Left lung (tissue), 14 donors: ENCODE measurements at places on chromosomes 16 and 17. TPM values are rescaled to one million over a fixed set of nuclear protein-coding genes. Genes with fewer than 3 reads are reported as not detected.

Gene FSCN2
- total RNA-seq: 3.4 TPM

Gene ADAMTS18
- 0.18 TPM for total RNA-seq

Gene GSG1L2
- total RNA-seq: not detected

Gene KRTAP1-5
- total RNA-seq: not detected

DNA sequence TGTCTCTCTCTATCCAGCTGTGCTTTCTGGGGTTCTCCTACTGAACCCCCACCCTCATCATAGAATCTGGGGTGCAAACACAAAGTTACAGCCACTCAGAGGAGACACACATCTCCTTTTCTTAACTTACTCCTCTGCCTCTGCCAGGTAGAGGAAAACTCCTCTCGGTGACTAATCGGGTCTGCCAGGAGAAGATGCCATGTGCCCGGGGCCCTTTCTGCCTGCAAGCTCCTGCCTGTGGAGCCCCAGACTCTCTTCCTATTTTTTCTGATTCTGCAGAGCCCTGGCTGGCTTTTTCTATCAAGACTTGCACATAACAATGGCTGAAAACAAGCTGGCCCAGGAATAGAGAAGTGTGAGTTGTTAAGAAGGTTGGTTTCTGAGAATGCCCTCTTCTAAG lies 10.4 kb downstream of the SLC6A4 start:
- DNase-seq: no peak

DNA sequence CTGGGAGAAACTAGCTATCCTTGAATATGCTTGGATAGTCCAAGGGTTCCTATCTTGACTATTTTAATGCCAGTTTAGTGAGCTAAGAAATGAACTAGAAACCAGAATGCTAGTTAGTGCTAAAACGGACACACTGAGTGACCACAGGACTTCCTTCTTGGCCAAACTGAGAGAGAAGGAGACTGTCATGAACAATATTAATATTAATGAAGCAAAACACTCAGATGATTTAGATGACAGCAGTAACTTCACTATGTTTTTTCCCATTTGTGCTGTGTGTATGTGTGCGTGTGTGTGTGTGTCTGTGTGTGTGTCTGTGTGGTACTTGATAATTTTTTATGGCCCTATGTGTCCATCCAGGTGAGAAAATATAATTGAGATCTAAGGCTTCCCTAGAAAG lies 2.2 kb upstream of the ATXN1L start:
- no peak for DNase-seq

- DNase-seq: peak; percentile 43
Measured at GRCh38 chr16:46673320-46674013, 15.5 kb downstream of the VPS35 start.

GRCh38 chr16:65268331-65268730 lies 146.5 kb upstream of the CDH11 start:
- no peak for DNase-seq

GRCh38 chr17:76410328-76410965 lies 26.0 kb downstream of the SPHK1 start:
- no peak for DNase-seq

DNA sequence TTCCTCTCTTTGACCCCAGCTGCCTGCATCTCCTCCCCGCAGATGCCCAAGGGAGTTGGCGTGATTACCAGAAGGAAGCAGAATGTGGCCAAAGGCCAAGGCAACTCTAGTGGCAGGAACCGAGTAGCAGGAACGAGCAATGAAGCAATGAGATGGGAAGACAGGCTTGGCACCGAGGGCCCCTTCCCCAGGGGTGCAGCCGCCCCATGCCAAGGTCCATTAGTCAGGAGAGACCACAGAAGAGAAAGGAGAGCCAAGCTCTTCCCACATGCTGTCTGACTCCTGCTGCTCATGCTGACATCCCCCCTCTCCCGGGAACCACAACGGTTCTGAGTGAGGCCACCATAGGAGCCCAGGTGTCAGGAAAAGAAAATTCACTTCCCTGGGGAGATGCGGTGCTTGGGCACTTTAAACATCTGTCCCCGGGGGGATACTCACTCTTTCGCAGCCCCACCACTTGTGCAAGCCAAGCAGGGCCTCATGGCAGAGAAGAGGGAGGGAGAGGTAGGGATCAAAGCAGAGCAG lies 67.4 kb downstream of the MYO18A start:
- DNase-seq: no peak

GRCh38 chr16:55046916-55047315 lies 116.3 kb downstream of the IRX5 start:
- no peak for DNase-seq

DNA sequence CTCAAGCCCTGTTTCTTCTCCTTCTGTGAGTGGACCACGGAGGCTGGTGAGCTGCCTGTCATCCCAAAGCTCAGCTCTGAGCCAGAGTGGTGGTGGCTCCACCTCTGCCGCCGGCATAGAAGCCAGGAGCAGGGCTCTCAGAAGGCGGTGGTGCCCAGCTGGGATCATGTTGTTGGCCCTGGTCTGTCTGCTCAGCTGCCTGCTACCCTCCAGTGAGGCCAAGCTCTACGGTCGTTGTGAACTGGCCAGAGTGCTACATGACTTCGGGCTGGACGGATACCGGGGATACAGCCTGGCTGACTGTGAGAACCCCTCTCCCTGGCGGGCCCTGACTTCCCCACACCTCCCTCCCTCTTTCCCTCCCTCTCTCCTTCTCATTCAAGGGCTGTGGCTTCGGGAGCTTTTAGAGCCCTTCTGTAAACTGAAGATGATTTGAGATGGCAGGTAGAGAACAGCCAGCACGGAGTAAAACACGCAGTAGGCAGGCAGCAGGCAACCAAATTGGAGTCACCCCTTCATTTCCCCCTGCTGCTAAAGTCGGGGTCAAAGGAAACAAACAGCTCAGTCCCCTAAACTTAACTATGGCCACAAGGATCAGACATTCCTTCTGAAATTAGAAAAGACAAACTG lies 3.9 kb downstream of the SPACA3 start:
- DNase-seq: no peak

DNA sequence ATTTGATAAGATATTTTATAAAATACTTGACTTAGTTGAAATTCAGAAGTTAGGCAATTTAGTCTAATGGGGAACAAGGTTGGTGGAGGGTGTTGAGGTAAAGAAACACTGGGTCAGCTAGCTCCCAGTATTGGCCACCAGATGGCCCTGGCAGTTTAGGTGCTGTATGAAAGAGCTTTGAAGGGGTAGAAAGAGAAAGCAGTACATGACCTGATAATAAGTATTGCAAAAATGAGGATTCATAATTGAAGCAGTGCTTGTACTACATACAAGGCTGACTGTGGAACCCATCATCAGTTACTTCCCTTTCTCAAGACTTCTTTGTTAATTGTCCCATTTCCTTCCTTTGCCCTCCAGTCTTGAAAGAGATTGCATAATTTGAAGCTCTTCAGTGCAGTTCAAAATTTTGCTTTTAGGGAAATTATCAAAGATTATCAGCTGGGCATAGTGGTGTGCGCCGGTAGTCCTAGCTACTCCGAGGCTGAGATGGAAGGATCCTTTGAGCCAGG lies 29.4 kb downstream of the TANC2 start:
- DNase-seq: no peak

DNA sequence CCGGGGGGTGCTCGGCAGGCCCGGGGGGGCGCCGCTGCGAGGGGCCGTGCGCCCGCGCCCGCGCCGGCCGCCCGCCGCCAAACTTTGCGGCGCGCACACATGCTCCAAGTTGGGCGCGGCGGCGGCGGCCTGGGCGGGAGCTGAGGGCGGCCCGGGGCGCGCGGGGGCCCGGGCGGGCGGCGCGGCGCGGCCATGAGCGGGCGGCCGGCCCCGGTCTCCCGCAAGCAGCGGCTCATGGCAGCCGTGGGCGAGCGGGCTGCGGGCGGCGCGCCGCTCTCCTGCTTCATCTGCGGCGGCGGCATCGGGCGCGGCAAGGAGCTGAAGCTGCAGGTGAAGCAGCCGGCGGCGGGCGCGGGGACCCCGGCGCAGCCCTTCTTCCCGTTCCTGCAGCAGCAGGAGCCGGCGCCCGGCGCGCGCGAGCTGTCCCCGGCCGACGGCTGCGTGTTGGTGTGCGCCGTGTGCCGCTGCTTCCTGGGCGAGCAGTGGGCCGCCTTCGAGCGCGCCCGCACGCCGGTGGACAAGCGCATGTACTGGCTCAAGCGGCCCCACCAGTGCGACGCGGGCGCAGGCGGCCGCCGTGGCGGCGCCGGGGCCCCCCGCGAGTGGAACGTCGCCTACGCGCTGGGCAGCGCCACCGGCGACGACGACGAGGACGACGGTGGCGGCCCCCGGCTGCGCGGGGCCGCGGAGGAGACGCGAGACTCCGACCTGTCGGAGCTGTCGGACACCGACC lies 57.2 kb upstream of the CIBAR2 start:
- no peak for DNase-seq

- DNase-seq: no peak
Measured at GRCh38 chr17:82056729-82057621, 5.3 kb downstream of the GPS1 start.

- DNase-seq: no peak
Measured at GRCh38 chr16:1214719-1215118, 10.3 kb downstream of the TPSG1 start.
